B cell (primary cell): ENCODE measurements at places on chromosomes 6 and 20. TPM values are rescaled to one million over a fixed set of nuclear protein-coding genes. Genes with fewer than 3 reads are reported as not detected.

DNA sequence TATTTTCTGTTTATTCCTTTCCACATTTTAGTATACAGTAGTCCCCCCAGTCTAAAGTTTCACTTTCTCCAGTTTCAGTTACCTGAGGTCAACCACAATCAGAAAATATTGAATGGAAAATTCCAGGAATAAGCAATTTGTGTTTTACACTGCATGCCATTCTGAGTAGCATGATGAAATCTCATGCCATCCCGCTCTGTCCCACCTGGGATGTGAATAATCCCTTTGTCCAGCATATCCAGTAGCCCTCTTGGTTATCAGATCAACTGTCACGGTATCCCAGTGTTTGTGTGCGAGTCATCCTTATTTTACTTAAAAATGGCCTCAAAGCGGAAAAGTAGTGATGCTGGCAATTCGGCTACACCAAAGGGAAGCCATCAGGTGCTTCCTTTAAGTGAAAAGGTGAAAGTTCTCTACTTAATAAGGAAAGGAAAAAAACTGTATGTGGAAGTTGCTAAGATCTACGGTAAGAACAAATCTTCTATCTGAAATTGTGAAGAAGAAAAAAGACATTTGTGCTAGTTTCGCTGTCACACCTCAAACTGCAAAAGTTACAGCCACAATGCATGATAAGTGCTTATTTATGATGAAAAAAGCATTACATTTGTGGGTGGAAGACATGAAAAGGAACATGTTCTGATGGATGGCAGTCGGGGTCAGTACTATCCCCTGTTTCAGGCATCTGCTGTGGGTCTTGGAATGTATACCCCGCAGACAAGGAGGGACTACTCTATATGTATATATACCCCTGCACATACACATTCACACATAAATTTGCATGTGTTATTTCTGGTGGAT lies 11.3 kb downstream of the NOX3 start:
- DNase-seq: no peak

DNA sequence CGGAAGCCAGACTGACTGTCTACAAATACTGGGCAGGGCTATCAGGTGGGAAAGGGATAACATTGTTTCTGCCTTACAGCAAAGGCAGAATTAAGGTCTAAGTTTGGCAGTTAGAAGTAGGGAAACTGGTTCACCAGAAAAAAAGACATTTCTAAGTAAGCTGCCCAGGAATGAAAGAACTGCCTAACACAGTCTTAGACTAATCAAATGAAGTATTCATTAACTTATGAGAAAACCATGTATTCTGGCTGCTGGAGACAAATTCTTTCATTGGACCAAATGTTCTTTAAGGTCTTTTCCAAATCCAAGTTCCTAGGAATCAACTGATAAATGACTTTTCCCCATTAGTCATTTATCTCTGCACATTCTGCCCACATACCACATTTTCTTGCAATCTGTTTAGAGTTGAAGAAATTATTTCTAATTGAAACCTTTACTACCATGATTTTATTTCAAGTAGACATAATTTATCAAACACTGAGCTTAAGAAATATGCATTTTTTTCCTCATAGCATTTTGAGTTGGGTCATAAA lies 120.3 kb upstream of the OGFRL1 start:
- DNase-seq: no peak

DNA sequence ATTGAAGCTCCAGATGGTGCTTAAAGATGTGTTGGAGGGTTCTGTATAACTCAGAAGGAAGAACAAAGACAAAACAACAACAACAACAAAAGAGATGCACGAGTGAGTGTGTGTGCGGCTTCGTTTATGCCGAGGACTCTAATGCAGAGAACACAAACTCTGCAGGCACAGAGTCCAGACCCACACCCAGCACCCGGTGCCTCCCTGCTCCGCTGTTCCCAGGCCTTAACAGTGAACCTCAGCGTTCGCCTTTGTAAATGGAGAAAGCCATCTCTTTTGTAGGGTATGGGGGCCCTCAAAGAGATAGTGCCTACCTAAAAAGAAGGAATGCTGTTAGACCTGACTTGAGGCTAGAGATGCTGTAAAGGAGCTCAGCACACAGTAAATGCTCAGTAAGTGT lies 243.3 kb downstream of the ERMARD start:
- no peak for DNase-seq

DNA sequence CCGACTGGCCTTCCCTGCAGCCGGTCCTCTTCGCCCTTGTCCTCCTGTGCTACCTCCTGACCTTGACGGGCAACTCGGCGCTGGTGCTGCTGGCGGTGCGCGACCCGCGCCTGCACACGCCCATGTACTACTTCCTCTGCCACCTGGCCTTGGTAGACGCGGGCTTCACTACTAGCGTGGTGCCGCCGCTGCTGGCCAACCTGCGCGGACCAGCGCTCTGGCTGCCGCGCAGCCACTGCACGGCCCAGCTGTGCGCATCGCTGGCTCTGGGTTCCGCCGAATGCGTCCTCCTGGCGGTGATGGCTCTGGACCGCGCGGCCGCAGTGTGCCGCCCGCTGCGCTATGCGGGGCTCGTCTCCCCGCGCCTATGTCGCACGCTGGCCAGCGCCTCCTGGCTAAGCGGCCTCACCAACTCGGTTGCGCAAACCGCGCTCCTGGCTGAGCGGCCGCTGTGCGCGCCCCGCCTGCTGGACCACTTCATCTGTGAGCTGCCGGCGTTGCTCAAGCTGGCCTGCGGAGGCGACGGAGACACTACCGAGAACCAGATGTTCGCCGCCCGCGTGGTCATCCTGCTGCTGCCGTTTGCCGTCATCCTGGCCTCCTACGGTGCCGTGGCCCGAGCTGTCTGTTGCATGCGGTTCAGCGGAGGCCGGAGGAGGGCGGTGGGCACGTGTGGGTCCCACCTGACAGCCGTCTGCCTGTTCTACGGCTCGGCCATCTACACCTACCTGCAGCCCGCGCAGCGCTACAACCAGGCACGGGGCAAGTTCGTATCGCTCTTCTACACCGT lies 6.1 kb downstream of the UBD start:
- DNase-seq: peak; percentile 59

- no peak for DNase-seq
Measured at GRCh38 chr6:104558746-104559145, 301.0 kb downstream of the HACE1 start.

- no peak for DNase-seq
Measured at GRCh38 chr6:91509711-91510110, 922.8 kb upstream of the MAP3K7 start.

DNA sequence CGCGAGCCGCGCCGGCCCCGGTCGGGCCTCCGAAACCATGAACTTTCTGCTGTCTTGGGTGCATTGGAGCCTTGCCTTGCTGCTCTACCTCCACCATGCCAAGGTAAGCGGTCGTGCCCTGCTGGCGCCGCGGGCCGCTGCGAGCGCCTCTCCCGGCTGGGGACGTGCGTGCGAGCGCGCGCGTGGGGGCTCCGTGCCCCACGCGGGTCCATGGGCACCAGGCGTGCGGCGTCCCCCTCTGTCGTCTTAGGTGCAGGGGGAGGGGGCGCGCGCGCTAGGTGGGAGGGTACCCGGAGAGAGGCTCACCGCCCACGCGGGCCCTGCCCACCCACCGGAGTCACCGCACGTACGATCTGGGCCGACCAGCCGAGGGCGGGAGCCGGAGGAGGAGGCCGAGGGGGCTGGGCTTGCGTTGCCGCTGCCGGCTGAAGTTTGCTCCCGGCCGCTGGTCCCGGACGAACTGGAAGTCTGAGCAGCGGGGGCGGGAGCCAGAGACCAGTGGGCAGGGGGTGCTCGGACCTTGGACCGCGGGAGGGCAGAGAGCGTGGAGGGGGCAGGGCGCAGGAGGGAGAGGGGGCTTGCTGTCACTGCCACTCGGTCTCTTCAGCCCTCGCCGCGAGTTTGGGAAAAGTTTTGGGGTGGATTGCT lies 1.3 kb downstream of the VEGFA start:
- peak; percentile 77 for DNase-seq

GRCh38 chr6:111658462-111659154 lies 52.9 kb upstream of the TRAF3IP2 start:
- DNase-seq: no peak

ZNF334 gene
- 0.07 and 0.22 TPM in 2 replicates for total RNA-seq

PAX1 gene
- not detected in 2 replicates for total RNA-seq

PRRT1 gene
- not detected in 2 replicates for total RNA-seq
